AG04450 (cell line): ENCODE measurements at places on chromosomes 2 and 18.

- peak; percentile 58 for DNase-seq
These were observed 35.6 kb downstream of the COL5A2 start for GRCh38 chr2:189143925-189144324.

GRCh38 chr2:186032102-186032738, 293.6 kb downstream of the FSIP2 start:
- DNase-seq: no peak

GRCh38 chr2:194553980-194554379, 1103.0 kb upstream of the SLC39A10 start:
- DNase-seq: no peak

DNA sequence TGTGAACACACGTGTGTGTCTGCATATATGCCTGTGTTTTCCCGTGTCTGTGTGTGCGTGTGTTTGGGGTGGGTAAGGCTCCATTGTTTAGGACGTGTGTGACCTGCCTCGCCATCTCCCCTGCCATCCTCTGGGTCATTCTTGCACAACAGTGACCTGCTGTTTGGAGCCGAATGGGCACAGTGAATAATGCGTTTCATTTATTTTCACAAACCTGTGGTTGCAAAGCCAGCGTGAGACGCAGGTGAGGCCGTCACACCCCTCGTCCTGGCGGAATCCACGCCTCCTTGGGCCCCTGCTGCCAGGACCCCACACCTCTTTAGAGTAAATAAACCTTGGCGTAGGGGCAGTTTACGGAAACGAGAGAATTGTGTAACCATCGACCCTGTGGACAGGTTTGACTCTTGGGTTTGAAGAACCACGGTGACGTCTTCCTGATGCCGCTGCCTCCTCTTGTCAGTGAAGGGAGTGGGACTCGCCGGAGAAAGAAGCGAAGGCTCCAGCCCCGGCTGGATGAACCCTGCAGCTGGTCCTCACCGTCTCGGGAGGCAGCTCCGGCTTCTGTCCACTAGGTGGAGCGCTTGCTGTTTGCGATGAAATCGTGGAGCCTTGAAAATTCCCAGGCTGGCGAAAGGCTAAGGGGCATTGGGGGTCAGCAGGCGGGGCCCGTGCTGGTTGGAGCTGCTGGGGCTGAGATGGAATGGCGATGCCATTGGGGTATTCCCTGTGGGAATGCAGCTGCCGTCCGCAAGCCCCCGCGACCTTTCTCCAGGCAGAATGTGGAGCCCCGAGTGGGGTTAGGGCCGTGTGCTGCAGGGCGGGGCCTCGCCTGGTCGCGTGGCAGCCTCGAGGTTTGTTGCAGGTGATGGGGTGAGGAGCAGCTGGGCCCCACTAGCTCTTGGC, 81.1 kb downstream of the RTP5 start:
- DNase-seq: peak; percentile 18

- no peak for DNase-seq
These were observed 183.1 kb upstream of the DDX18 start for GRCh38 chr2:117631152-117631945.

DNA sequence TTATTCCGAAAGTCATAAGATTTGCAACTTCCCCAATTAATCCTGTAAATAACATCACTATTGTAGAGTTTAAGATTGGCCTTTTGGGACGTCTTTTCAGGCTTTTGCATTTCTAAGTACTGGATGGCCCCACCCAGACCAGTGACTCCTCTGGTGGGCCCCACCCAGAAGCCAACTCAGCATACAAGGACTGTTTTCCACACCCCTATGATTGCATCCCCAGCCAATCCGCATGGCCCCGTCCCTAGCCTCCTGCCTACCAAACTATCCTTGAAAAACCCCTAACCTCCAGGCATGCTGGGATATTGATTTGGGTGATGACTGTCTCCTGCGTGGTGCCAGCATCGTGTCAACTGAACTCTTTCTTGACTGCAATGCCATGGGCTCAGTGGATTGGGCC, 24.5 kb upstream of the TGIF1 start:
- DNase-seq: no peak
